ENCODE measurements at places on chromosomes 16 and 17.
A peak's percentile ranks its signal among the peaks of the same experiment; 100 is the strongest.

DNA sequence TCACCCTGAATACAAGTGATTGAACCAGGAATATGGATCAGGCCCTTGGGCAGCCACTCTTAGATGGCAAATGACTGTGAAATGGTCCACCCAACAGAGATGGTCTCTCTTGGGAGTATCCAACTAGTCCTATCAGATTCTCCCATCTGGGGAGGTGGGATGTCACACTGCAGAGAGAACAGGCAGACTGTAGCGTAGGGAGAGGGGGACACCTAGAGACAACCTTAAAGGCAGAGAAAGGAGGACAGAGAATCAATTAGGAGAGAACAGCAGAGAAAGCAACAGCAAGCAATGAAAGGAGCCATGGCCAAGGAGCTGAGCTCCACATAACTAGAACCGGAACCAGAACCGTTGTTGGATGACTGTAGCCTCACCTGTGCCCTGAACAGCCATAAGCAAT, 37.2 kb downstream of the IQCK start:
- DNase-seq = no peak

GRCh38 chr17:68456339-68457167, 743 bp downstream of the WIPI1 start:
- no peak for DNase-seq

DNA sequence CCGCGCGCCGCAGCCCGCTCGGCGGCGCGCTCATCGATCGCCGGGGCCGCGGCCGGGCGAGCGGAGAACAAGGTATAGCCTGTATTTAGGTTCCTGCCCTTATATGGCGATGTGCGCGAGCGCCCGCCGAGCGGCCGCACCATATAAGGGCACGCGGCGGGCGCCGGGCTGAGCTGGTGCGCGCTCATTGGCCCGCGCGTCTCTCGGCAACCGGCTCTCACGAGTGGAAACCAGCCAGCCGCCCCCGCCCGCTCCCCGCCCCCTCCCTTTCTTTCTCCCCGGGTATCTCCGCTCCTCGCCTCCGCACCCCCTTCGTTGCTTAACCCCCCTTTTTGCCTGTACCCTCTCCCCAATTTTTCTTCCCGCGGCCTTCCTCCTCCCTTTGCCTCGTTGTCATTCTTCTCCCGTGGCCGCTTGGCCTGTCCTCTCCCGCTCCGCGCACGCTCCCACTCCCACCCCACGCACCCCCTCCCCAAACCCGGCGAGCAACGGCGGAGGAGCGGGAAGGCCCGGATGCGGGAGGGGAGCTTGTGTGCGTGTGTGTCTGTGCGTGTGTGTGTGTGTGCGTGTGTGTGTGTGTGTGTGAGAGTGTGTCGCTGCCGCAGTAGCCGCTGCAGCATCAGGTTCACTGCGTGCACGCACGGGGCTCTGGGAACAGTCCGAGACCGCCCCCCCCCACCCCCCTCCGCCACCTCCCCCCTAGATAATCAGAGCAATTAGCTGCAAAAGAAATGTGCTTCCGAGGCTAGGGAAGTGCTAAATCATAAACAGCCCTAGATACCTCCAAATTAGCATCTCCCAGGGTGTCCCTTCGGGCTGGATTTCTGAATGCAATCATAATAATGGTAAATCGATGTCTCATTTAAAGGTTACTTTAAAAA, 13.5 kb upstream of the CBX8 start:
- peak; percentile 82 for DNase-seq

GRCh38 chr17:42980274-42980765, at the start of gene RUNDC1:
Gene RUNDC1, plus strand, starts transcription at chr17:42980565. Its CDS starts 12 bp downstream, at chr17:42980577.
- peak; percentile 92 for DNase-seq

GRCh38 chr17:83203472-83204221, 124.2 kb downstream of the METRNL start:
- DNase-seq = no peak

DNA sequence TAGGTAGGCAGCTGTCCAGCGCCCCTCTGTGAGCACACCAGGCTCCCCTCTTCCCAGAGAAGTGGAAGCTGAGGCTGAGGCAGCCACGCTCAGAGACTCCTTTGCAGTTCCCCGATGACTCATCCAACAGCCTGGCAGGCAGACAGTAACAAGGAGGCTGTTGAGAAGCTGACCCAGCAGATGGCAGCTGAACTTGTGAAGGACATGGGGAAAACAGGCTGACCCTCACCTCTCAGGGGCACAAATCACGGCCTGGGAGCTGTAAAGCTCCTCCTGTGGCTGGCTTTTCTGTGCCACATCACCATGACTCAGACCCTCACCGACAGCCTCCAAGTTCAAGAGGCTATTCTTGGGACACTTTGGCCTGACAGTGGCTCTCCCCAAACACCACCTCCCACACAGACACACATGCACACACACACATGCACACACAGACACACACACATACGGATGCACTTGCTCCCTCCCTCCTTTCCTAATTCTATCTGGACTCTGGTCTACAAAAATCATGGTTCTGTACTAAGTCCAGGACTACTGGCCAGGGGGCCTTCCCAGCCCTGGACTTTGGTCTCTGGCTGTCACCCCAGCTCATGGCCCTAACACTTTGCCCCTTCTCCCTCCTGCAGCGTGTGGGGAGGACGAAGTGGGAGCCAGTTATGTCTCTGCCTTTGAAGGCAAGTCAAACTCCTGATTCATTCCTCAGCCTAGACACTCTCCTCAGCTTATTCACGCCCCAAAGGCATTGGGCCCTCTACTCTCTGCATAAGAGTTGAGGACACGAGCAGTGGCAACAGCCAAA, 23.2 kb downstream of the MAP3K14 start:
- no peak for DNase-seq

GRCh38 chr17:2921443-2921842, 125.2 kb downstream of the RAP1GAP2 start:
- no peak for DNase-seq

DNA sequence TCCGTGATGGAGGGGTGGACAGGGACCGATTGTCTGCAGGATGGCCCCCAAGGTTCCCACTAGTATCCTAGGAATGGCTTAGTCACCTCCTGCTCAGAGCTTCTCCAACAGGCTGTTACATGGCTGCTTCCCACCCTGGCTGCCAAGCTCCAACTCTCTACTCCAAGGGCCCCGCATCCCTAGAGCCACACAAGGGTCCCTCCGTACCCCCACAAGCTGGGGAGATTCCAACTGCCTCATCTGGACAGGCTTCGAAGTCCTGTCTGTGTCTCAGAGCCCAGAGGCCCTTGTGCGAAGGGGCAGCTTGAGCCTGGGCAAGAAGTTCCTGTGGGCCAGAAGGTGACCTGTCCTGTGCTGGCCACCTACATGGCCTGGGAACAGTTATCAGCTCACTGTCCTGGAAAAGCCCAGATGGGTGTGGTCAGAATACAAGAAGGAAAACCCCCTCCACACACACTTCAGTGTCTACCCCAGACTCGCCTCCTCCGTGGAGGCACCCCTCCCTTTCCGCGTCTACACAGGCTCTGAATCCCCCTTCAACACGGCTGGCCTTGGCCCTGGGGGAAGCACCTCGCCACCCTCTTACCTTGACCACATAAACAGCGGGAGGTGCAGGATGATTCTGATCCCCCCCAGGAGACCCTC, 586 bp downstream of the MEAK7 start:
- DNase-seq = no peak

- DNase-seq = no peak
Observed at GRCh38 chr16:30838876-30839471, 52.0 kb upstream of the ZNF629 start.

GRCh38 chr17:59372138-59372751, 40.8 kb downstream of the YPEL2 start:
- DNase-seq = no peak

DNA sequence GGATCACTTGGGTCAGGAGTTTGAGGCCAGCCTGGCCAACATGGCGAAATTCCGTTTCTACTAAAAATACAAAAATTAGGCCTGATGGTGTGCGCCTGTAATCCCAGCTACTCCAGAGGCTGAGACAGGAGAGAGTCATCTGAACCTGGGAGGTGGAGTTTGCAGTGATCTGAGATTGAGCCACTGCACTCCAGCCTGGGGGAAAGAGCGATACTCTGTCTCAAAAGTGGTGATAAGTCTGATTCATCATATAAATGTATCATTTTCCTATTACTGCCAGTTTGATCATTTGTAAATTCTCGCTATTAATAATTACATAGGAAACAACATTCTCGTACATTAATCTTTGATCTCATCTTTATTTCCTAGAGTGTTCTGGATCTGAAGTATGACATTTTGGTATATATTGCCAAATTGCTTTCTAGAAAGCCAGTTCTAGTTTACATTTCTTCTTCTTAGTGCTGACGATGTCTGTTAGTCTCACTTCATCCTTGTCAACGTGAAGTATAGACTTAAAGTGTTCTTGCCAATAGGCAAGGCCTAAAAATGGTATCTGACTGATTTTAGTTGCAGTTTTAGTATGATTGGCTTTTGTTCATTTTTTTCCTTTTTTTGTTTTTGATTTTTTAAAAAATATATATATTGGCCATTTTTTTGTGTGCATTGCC, 9.7 kb downstream of the RABEP1 start:
- DNase-seq = no peak

DNA sequence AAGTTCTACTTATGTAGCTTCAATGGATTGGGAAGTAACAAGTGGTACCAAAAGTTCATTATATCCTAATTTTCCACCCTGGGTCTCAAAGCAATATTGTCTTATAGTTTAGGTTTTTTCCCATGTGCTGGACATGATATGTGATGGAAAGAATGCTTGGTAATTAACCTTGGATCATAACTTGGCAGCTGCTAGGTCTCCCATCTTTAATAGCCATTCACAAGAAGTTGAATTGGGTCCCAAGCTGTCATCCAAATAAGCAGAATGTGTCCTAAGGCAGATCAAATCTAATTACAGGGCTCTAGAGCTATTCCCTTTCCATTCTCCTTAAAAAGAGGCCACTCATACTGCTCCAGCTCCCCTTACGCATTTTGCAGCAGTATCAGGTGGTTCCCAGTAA, 44.7 kb upstream of the KCNJ16 start:
- DNase-seq = no peak

DNA sequence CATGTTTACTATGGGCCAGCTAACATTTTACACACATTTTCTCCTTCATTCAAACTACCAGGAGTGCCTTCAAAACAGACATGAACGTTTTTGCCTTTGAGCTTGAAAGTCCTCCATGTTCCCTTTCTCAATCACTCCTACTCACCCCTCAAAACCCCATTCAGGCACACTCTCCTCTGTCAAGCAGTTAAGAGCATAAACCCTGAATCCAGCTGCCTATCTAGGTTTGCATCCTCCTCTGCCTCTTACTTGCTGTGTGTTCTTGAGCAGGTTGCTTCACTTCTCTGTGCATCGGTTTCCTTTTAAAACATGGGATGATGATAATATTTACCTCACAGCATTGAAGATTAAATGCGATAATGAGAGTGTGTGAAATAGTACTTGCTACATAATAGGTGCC, 215.3 kb downstream of the HAPSTR1 start:
- DNase-seq = no peak

DNA sequence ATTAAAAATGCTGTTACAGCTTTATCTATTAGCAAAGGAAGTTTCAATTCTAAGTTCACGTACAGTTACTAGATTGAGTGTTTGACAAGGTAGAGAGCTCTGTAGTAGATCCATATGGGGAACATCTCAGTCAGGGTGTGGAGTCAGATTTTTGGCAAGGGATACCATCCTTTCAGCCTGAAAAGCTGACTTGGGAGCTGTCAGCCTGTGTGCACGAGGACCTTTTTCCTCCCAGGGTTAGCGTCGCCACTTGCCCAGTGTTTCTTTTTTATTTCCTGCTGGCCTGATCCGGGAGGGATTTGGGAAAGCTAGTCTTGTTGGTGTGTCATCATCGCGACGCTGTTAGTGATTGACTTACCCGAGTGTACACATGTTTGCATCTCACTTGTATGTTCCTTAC, 29.5 kb downstream of the WWOX start:
- DNase-seq = no peak

- DNase-seq = no peak
Observed at GRCh38 chr16:6482696-6483468, 849.8 kb upstream of the RBFOX1 start.

DNA sequence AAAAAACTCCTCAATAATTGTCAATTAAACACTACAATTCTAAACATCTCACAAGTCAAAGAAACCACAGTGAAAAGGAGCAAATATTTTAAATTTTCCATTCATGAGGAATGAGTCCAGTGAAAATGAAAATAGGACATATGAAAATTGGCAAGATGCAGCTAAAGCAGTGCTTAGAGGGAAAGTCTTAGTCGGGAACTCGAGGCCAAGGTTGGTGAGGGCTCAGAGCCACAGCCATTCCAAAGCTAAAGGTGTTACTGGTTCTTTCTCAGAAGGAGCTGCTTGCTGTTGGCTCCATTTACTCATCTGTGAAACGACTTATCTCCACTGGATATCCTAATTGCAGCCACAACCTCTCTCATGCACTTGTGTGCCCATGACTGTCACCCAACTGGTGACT, 6.5 kb downstream of the SLC38A8 start:
- DNase-seq = no peak

- DNase-seq = no peak
Observed at GRCh38 chr17:56939869-56940484, 20.9 kb downstream of the COIL start.

GRCh38 chr17:47744168-47745036, 11.4 kb downstream of the TBX21 start:
- DNase-seq = no peak

GRCh38 chr16:26569793-26570192, 496.9 kb upstream of the C16orf82 start:
- DNase-seq = no peak

- no peak for DNase-seq
Observed at GRCh38 chr16:58109881-58110280, 19.3 kb downstream of the CFAP20 start.

- no peak for DNase-seq
Observed at GRCh38 chr16:86524029-86524428, 13.7 kb downstream of the FOXF1 start.

Data from stimulated activated CD4-positive, alpha-beta T cell treated with anti-CD3 and anti-CD28 coated beads, Interleukin-4, amount 100 ng/mL, for 4 hours (primary cell).